ENCODE measurements at places on chromosomes 3 and 15. TPM values are rescaled to one million over a fixed set of nuclear protein-coding genes. Genes with fewer than 3 reads are reported as not detected.

The KNL1 gene
- total RNA-seq, result 0.21 TPM

The CEP19 gene
- 4.6 TPM for total RNA-seq

The RASL12 gene
- not detected for total RNA-seq

GRCh38 chr15:63834500-63835210 lies 907 bp upstream of the HERC1 start:
- DNase-seq, result no peak

GRCh38 chr3:16704941-16705340 lies 99.7 kb upstream of the DAZL start:
- no peak for DNase-seq

DNA sequence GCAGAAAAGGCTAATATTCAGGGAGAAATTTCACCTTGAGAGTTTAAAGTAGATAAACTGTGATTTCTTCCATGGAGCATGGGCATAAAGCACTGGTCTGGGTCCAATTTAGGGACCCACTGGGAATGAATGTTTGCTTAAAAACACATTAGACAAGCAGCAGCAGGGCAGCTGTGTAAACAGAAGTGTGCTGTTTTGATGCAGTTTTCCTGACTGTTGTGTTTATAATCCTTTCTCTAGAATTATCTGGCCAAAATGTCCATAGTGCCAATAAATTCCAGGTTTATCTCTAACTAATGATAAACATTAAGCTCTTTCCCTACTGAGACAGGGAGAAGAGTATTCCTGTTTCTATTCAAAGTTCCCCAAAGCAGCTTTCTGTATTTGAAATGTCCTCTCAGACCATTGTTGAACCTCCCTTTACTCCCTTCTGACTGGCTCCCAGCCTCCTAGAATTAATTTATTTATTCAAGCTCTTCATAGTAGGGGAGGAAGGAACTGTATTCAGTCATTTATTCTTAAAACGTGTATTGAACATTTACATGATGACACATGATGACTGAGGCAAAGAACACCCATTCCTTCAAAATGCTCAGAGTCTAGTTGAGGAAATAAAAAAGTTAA lies 7.0 kb upstream of the TM4SF18 start:
- no peak for DNase-seq

DNA sequence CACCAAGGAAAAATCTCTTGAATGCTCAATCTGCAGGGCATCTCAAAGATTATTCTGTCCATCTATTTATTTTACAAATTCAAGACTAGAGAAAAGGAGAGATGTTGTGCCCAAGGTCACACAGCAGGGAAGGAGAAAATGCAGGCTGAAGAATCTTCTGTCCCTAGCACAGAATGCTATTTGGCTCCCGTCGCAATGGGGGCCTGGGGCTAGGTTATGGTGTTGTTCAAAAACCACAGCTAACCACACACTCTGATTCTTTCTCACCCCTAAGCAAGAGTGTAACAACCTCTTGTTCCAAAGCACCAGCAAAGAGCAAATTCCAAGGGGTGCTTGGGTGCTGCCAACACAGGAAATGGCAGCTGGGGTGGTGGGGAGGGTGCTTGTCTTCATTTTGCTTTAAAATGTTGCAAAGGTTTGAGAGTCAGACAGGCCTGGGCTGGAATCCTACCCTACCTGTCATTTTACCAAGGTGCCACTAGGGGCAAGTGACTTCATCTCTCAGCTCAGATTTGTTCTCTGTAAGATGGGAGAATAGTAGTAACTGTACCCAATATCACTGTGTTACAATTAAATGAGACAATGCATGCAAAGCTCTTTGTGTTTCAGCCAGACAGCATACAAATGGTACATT lies 112.5 kb downstream of the ADAMTS9 start:
- DNase-seq, result no peak

- DNase-seq, result no peak
Measured at GRCh38 chr3:18114894-18115293, 310.2 kb downstream of the SATB1 start.

DNA sequence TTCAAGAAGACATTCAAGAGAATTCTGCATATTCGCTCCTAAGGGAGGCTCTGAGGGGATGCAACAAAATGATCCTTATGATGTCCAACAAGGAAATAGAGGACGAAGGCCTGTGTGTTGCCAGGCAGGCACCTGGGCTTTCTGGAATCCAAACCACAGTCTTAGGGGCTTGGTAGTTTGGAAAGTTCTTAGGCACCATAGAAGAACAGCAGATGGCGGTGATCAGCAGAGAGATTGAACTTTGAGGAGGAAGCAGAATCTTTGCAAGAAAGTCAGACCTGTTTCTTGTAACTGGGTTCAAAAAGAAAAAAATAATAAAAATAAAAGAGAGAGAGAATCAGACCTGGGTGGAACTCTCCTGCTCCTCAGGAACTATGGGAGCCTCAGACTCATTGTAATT lies 11.7 kb upstream of the ATG7 start:
- DNase-seq, result no peak

DNA sequence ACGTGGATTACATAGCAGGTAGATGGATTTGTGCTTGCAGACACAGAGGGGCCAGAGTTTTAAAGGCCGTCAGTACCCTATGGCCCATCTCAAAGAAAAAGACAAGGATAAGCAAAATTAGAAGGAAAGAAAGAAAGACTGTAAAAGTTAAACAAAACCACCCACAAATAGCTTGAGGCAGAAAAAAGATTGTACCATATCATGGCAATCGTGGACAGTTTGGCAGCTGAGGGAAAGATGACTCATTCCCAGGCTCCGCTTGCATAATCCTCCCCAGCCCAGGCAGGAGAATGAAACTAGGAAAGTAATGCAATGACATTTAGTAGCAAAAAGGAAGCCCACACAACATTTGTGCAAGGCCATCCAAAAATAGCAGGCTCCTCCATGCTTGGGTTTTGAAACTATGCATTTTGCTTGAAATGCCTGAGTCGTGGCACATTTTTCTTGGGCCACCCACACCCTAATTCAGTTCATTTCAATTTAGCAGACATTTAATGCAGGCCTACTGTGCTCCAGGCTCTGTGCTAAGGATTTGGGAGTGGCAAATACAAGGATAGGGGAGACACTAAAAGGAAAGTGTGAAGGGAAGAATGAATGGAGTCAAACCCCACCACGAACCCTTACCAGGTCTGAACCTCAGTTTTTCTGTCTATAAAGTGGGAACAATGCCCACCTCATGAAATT lies 40.9 kb upstream of the SMAD3 start:
- no peak for DNase-seq

DNA sequence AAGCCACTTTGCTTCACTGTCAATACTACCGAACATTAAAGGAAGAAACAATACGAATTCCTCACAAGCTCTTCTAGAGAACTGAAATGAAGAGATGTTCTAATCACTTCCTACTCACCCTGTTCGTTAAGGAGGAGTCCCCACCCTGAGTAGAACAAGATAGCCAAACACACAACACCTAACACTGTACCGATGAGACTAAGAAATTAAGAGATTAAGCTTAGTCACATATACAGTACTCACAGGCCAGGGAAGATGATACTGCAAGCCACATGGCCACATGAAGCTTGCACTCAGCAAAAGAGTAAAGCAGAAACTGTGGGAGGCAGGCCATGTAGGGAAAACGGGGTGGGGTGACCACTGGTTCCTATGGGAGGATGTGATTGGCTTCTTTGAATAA lies 48.0 kb downstream of the CGGBP1 start:
- no peak for DNase-seq

- no peak for DNase-seq
Measured at GRCh38 chr3:187024536-187025226, 94.4 kb downstream of the ST6GAL1 start.

DNA sequence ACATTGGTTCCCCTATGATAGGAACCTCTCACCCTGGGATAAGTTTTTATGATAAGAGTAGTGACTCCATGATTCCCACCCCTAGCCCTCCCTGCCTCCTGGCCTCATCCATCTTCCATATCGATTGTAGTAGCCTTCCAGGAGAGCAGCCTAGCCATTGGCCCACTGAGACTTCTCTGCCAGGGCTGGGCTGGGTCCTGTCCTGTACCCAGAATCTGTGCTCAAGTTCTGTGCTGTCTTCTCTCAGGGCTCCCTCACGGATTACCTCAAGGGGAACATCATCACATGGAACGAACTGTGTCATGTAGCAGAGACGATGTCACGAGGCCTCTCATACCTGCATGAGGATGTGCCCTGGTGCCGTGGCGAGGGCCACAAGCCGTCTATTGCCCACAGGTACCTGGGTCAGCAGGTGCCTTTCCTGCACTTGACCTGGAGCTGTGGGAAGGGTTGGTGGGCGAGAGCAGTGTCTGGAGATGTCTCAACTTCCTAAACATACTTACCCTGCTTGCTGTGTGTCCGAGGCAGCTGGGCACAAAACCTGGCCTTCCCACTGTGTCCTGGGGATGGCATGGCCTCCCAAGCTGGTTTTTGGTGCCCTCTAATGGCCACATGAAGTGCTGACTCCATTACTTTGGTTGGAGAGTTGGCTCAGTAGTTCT lies 16.6 kb upstream of the EXOG start:
- DNase-seq, result no peak
